Uterus (tissue), 4 donors: ENCODE measurements at places on chromosomes 13 and 19.

GRCh38 chr13:60402022-60402421 lies 5.0 kb downstream of the TDRD3 start:
- H3K27ac ChIP-seq: no peak overlapping the region
- no peaks in the 10 kb centered on the region for H3K27me3 ChIP-seq
- no peaks in the 10 kb centered on the region for H3K36me3 ChIP-seq
- H3K4me3 ChIP-seq: no peak overlapping the region

GRCh38 chr19:41001243-41001971 lies 10.3 kb downstream of the CYP2B6 start:
- no peaks in the 10 kb centered on the region for H3K27me3 ChIP-seq
- no peaks in the 10 kb centered on the region for H3K4me1 ChIP-seq
- no peak for DNase-seq
- no peak overlapping the region for H3K27ac ChIP-seq
- no peak overlapping the region for H3K4me3 ChIP-seq

DNA sequence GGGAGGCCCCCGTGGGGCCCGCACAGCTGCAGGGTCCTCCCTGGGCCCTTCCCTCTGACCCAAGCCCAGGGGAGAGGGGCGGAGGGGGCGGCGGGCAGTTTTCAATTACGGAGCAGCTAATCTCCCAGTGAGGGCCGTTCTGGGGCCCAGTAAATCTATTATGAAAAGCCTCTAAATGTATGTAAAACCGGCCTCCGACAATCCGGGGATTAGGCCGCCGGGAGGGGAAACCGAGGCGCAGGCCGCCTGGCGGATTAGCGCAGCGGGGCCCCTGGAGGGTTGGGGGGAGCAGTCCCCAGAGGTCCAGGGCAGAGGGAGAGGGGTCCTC lies 25.1 kb downstream of the EFNA2 start:
- H3K27ac ChIP-seq: no peak overlapping the region
- DNase-seq: no peak
- H3K27me3 ChIP-seq: peaks cover 8% of the 10 kb centered on the region
- no peak overlapping the region for H3K4me3 ChIP-seq
- peaks cover 3% of the 10 kb centered on the region for H3K4me1 ChIP-seq

DNA sequence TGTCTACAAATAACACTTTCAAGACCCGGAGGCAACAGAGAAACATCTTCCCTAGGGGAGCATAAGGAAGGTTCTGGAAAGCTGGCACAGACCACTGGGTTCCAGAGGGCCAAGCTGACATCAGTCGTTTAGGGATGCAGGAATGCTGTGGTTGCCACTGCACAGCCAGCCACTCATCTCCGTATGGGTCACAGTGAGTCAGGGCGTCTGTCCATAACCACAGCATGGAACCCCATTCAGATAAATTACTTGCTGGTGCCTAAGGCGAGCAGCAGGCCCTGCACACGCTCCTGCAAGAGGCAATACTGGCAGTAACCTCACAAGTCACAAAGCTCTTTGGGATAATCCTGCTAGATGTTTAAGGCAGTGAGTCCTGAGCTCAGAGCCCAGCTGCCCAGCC lies 140.9 kb upstream of the UBL3 start:
- no peak overlapping the region for H3K27ac ChIP-seq
- H3K4me1 ChIP-seq: no peaks in the 10 kb centered on the region
- no peaks in the 10 kb centered on the region for H3K36me3 ChIP-seq

GRCh38 chr19:2266183-2266993 lies 10.2 kb upstream of the JSRP1 start:
- DNase-seq: peak; percentile 78
- no peaks in the 10 kb centered on the region for H3K4me1 ChIP-seq
- no peaks in the 10 kb centered on the region for H3K27me3 ChIP-seq
- H3K4me3 ChIP-seq: no peak overlapping the region
- peak overlapping the region; percentile 31 for H3K27ac ChIP-seq
- H3K36me3 ChIP-seq: no peaks in the 10 kb centered on the region

DNA sequence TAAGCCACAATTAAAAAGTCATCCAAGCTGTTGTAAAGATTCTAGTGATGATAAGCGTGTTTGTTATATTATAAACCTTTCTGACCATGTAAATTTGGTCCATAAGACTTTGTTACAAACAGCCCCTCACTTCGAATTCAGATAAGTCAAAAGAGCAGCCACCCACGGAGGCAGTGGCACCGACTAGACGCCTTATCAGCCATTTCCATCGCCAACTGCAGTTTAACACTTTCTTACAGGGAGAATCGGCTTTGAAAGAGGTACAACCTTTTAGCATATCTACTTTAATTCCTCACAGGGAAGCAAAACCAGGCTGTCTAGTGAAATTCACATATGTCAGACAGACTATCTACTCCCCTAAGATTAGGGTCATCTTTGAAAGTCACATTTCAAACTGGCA lies 47.5 kb downstream of the SOX21 start:
- no peaks in the 10 kb centered on the region for H3K4me1 ChIP-seq
- H3K36me3 ChIP-seq: no peaks in the 10 kb centered on the region
- H3K27me3 ChIP-seq: peaks cover 5% of the 10 kb centered on the region
- no peak overlapping the region for H3K4me3 ChIP-seq
- DNase-seq: no peak

GRCh38 chr13:20796791-20797508 lies 23.2 kb upstream of the EEF1AKMT1 start:
- peak overlapping the region; percentile 76 for H3K27ac ChIP-seq
- DNase-seq: no peak

GRCh38 chr13:78497702-78498355 lies 105.5 kb downstream of the POU4F1 start:
- H3K36me3 ChIP-seq: no peaks in the 10 kb centered on the region
- H3K27ac ChIP-seq: no peak overlapping the region
- H3K4me1 ChIP-seq: no peaks in the 10 kb centered on the region
- H3K4me3 ChIP-seq: no peak overlapping the region
- H3K27me3 ChIP-seq: no peaks in the 10 kb centered on the region
- no peak for DNase-seq

- H3K4me3 ChIP-seq: no peak overlapping the region
- DNase-seq: no peak
- H3K4me1 ChIP-seq: no peaks in the 10 kb centered on the region
- no peaks in the 10 kb centered on the region for H3K27me3 ChIP-seq
Measured at GRCh38 chr13:96490496-96490989, 400.6 kb downstream of the HS6ST3 start.

DNA sequence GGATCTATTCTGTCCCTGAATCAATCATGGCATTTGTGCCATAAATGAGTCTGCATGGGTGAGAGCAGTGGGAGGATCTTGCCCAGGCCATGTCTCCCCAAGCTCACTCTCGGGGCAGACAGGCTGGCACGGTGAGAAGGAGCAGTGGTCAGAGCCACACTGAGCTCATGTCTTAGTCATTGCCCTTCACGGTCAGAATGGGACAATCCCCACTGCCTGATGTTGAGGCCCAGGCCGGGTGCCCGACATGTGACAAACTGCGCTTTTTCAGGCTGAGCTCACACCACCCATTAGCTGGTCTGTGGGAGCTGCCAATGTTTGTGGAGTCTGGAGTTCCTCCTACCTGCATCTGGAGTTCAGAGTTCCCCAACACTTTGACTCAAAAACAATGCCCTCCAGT lies 481.9 kb downstream of the COG6 start:
- peaks cover 5% of the 10 kb centered on the region for H3K4me1 ChIP-seq
- DNase-seq: no peak
- no peak overlapping the region for H3K27ac ChIP-seq
- no peak overlapping the region for H3K4me3 ChIP-seq

- H3K27ac ChIP-seq: no peak overlapping the region
- DNase-seq: no peak
- H3K36me3 ChIP-seq: no peaks in the 10 kb centered on the region
- no peaks in the 10 kb centered on the region for H3K27me3 ChIP-seq
- H3K4me3 ChIP-seq: no peak overlapping the region
- no peaks in the 10 kb centered on the region for H3K4me1 ChIP-seq
Measured at GRCh38 chr13:20331419-20331818, 99.3 kb upstream of the GJB6 start.

DNA sequence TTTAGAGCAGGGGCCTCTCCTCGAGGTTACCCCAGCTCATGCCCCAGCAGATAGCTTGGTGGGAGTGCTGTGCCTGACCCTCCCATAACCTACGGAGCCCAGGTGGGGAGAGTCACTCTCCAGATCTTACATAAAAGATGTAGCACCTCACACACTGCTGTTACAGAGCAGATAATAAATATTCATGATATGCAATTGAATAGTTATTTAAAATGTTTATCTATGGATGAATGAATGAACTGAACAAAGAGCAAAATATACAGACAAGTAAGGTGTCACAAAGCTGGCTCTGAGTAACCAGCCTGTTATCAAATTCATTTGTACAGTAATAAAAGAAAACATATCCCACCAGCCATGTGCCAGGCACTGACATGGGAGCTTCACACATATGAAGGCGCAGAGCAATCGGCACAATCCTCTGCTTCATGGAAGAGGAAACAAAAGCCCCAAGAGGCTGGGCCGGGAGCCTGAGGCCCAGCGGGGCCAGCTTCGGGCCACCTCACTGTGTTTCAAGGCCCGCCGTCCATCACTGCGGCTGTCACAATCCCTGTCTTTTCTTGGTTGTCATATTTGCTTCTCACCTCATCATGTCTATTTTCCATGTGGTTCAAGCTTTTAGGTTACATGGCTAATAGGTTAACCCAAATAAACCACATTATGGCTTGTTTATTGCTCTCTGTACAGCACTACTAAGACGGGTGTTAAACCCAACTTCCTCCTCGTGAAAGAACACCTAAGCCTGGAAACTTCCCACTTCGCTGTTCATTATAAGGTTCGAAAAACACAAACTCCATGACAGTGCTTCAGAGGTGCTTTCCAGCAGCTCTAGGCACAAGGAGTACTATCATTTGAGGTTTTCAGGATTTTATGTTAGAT lies 78.4 kb downstream of the IRS2 start:
- no peak overlapping the region for H3K4me3 ChIP-seq
- H3K4me1 ChIP-seq: no peaks in the 10 kb centered on the region
- DNase-seq: no peak
- H3K36me3 ChIP-seq: no peaks in the 10 kb centered on the region
- no peaks in the 10 kb centered on the region for H3K27me3 ChIP-seq
- H3K27ac ChIP-seq: no peak overlapping the region

DNA sequence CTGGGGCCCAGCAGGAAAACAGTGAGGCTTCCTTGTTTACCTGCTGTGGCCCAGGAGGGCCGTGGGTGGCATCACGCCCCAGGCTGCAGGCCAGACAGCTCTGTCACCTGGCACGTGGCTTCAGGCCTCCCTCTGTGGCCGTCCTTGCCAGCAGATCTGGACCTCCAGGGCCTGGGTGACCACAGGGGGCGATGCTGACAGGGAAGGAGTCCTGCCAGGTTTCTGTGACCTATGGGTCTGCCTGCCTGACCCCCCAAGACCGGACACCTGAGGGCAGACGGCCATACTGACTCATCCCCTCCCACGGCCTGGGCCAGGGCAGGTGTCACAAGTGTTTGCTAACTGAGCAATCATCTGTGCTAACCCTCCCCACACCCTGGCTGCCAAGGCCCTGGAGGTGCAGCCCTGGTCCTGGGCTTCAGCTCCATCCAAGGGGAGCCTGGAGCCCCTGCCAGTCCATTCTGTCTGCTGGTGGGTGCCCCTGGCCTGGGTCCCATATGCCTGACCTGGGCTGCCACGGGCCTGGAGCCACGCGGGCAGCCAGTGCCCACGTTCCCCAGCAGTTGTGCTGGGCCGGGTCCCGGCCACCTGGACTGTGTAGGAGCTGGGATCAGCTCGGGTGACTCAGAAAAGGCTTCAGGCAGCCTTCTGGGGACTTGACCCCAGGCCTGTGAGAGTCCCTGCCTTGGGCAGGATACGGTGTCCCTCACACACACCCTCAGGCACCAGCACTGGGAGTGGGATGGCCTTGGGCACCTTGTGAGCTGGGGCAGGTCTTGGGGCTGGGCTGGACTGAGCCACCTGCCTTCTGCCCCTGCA lies 3.7 kb downstream of the CDC34 start:
- H3K27me3 ChIP-seq: no peaks in the 10 kb centered on the region
- no peak overlapping the region for H3K27ac ChIP-seq
- no peak overlapping the region for H3K4me3 ChIP-seq
- H3K4me1 ChIP-seq: peaks cover 23% of the 10 kb centered on the region
- no peaks in the 10 kb centered on the region for H3K36me3 ChIP-seq
- DNase-seq: no peak

DNA sequence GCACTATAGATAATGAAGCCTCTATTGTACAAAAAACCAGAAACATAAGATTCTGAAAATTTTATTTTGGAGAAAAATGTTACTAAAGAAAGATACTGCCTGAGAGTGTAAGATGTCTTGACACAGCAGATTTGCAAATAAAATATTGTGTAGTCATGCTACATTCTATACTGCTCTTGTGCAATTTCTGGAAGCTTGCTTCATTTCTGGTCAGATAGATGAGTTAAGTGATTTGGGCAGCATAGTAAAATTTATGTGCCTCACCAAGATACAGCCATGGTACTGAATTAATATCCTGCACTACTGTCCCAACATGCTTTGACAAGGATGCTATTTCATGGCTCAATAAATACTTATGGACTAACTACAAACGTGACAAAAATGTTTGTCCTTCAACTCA lies 55.1 kb upstream of the STARD13 start:
- DNase-seq: no peak
- H3K27ac ChIP-seq: no peak overlapping the region
- H3K27me3 ChIP-seq: no peaks in the 10 kb centered on the region
- H3K36me3 ChIP-seq: no peaks in the 10 kb centered on the region
- no peak overlapping the region for H3K4me3 ChIP-seq

DNA sequence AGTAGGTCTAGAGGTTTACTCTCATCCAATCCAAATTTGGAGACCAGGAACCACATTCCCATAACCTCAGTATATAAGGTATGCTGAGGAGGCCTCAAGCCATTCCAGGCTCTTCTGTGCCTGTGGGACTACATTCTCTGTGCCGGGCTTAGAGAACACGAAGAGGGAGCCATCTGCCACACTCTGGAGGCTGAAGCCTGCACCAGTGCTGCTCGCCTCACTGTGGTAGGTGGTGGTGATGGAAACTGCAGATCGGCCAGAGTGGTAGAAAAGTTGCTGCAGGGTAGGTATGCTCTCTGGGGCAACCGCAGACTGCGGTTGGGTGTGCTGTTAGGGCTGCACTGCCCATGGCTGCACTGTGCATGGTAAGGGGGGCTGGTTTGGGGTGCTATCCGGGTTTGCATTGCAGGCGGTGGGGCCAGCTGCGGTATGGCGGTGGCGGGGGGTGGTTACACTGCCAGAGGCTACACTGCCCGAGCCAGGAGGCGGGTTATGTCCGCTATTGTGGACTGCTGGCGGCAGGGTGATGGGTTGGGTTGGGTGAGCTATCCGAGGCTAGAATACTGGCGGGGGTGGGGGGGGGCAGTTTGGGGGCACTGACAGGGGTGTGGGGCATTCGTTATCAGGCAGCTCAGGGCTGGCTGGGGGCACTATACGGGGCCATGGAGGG lies 145.0 kb downstream of the TNFRSF19 start:
- H3K4me1 ChIP-seq: no peaks in the 10 kb centered on the region
- H3K27me3 ChIP-seq: no peaks in the 10 kb centered on the region
- H3K27ac ChIP-seq: no peak overlapping the region
- H3K36me3 ChIP-seq: no peaks in the 10 kb centered on the region
- DNase-seq: no peak
